ENCODE measurements at places on chromosomes 11 and 22.

- DNase-seq, result no peak
These were observed at the start of gene MS4A8 for GRCh38 chr11:60699284-60699691. Gene MS4A8 (plus strand): TSS chr11:60699612. CDS start chr11:60700861, 1,249 bp downstream.

DNA sequence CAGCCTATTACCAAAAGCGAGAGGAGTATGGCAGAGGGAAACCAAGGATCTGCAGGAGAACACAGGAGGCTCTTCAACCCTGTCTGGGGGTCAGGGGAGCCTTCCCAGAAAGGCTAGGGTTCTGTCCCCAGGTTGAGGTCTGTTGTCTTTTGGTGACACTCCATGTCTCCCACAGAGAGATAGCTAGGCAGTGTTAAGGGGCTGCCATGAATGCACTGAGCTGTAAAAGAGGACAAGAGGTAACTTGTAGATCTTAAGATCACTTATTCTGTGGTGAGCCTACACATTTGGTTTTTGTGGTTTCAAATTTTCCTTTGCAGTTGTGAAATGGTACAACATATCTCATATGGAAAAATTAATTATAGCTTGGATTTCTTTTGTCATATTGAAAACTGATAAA is 6.0 kb upstream of the ACER3 start:
- no peak for DNase-seq

DNA sequence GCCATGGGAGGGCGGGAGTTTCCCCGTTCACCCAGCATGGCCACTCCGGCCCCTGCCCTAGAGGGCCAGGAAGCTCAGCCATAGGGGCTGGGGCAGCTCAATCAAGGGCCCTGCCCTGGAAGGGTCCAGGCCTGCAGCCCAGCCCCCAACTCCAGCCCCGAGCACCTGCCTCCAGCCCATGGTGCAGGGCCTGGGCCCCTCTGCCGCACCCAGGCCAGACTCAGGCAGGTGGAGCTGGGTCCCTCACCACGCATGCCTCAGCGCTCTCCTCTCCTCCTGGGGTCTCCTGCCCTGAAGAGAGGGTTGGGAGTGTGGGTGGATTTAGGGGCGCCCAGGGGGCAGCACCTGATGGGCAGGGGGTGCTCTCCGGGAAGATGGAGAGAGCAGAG is 13.1 kb downstream of the MLC1 start:
- DNase-seq, result no peak

GRCh38 chr11:76635991-76636738 is 34.4 kb downstream of the LRRC32 start:
- no peak for DNase-seq

- no peak for DNase-seq
These were observed 5.4 kb downstream of the CTSF start for GRCh38 chr11:66562907-66563583.

DNA sequence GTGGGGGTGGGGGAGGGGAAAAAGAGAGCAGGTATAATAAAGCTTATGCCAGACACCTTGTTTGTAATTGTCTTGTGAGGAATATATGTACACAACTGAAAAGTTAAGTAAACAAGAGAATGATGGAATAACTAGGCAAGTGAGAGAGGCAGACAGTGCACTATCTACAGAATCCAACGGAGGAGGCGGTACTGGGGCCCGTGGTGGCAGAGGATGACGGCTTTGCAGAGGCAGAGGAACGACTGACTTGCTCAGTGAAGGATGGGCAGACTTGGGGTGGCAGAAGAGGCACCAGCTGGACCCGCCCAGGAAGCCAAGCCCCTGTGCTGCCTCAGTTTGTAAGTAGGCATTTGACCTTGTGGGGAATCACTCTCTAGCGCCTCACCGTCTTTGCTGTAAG is 297.6 kb downstream of the ST3GAL4 start:
- DNase-seq, result no peak

DNA sequence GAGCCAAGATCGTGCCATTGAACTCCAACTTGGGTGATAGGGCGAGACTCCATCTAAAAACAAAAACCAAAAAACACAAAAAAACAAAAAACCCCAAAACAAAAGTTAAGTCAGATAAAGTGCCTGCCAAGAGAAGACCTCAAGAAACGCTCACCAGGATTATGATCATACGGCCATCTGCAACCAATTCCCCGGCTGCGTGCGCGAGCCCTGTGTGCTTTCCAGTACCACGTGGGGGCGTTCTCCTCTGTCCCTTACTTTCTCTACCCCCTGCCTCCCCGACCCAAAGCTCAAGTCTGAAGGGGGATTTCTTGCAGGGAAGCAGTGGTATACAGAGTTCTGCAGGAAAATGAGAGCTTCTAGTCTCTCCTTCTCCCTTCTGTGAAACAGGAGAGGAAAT is 10.5 kb upstream of the RPS19BP1 start:
- DNase-seq, result no peak

GRCh38 chr11:17652556-17652955 is 66.8 kb upstream of the MYOD1 start:
- no peak for DNase-seq

DNA sequence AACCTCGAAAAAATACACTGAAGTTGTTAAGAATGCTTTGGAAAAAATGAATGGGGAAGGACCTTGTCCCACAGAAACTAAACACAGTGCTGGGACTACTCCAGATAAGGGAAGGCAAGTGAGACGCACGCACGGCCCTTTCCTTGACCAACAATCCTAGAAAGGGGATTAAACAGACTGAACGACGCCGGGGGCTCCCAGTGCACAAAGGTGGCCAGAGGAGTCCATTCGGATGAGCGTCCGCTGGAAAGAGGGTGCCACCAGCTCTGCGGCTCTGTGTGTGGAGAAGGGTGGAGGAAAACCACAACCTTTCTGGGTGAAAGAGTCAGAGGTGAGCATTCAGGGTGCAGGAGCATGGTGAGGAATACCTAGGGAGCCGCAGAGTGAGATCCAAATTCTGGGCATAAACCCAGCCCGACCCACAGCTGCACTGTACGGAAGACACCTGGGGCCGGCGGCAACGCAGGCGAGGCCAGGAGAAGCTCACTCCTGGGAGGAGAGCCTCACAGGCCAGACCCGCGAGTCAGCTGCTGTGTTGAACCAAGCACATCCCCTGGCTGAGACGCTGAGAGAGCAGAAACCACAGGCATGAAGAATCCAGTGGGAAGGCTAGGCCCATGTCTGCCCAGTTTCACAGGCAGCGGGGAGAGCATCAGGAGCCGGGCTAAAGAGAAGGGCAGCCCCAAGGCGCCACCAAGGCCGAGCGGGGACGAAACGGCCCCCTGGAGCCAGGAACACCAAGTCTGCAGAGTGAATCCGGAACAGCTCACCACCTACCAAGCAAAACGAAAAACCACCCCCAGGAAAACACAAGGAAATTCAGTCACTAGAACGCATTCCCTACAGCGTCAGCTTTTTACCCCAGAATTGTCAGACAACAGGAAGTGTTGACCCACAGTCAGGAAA is 177.1 kb downstream of the BRD1 start:
- no peak for DNase-seq

GRCh38 chr11:71103266-71103665 is 149.1 kb downstream of the SHANK2 start:
- DNase-seq, result no peak

GRCh38 chr11:21771097-21771496 is 421.8 kb upstream of the ANO5 start:
- no peak for DNase-seq

- no peak for DNase-seq
These were observed 166.4 kb downstream of the KIRREL3 start for GRCh38 chr11:126834149-126834548.

- DNase-seq, result no peak
These were observed 12.5 kb downstream of the HIRA start for GRCh38 chr22:19419086-19419463.

- no peak for DNase-seq
These were observed 83.2 kb downstream of the TEAD1 start for GRCh38 chr11:12757416-12757815.

DNA sequence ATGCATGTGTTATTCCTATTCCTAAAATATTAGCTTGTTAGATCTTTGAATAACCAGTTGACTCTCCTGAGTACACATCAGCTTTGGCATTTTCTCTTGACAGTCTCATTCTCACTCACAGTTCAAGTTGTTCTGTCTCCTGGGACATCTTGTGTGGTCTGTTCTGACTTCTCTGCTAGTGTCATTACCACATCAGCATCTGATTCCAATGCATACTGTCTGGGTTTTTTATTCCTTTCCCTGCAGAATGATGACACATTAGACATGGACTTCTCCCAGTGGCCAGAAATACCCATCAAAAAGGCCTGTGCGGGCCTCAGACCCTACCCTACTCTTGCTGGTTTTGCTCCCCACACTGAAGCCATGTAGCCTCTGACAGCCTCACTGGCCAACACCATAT is 2.7 kb downstream of the ZNF74 start:
- DNase-seq, result no peak

GRCh38 chr22:39658367-39658766 is 87.8 kb downstream of the CACNA1I start:
- peak; percentile 75 for DNase-seq

- no peak for DNase-seq
These were observed 80.5 kb downstream of the MYO7A start for GRCh38 chr11:77208535-77208934.

DNA sequence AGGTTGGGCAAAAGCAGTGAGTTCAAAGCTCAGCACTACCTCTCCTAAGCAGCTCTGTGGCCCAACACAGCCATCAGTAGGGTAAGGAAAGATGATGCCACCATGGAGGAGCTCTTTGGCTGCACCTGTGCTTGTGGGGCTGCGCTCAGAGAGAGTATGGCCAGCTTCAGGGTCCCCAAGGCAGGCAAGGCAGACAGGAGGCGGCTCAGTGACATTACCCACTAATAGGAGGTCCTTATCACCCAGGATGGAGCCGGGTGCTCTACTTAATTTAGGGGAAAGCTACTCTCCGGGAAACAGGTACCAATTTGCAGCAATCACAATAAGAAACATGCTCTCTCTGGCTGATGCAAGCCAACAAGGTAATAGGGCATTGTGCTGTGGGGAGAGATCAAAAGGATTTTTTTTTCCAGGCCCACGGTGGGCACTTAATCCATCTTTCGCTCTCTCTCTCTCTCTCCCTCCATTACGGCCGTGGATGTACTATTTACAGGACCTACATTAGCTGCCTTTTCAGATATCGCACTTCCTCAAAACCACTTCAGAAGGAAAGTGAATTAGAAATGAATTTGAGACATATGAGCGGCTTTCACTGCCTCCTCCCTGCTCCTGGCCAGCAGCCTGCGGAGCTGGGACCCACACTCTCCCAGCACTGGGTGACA is 446.3 kb downstream of the SOX6 start:
- no peak for DNase-seq
